ENCODE measurements at places on chromosomes 12 and 14.

DNA sequence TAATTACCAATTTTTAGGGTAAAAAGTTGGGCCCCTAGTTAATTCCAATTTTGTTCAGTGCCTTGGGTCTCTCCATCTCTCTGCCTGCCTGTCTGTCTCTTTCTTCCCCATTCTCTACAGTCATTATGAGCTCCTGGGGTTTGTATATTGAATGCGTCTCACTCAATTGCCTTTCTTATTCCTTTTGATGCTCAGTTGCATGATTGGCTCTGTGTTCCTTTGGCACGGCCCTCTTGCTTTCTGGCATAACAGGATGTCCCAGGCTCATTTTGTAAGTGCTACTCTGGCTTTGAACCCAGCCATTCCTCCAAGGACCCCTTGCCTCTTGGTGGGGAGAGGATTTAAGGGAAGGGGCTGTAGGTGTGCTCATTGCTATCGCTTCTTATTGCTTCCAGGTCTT lies 35.6 kb downstream of the ZNF664 start:
- DNase-seq = no peak

DNA sequence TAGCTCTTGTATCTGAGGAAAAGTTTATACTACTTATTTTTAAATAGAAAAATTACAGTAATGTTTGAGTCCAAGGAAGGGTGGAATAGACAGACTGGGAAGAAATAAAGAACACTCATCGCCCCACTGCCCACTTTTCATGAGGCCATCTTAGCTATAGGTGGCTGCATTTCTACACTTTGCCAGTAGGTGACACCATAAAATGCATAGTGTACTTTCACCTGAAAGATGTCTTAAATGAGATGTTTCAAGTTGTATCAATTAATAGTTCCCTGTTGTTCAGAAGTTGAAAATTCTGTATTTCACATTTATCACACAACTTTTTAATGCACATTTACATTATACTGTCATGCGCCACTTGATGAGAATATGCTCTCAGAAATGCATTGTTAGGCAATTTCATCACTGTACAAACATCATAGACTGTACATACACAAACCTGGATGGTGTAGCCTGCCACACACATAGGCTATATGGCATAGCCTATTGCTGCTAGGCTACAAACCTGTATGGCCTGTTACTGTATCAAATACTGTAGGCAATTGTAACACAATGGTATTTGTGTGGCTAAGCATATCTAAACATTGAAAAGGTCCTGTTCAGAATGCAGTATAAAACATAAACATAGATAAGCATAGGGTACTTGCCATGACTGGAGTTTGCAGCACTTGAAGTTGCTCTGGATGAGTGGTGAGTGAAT lies 27.6 kb downstream of the PMCH start:
- peak; percentile 1 for DNase-seq

DNA sequence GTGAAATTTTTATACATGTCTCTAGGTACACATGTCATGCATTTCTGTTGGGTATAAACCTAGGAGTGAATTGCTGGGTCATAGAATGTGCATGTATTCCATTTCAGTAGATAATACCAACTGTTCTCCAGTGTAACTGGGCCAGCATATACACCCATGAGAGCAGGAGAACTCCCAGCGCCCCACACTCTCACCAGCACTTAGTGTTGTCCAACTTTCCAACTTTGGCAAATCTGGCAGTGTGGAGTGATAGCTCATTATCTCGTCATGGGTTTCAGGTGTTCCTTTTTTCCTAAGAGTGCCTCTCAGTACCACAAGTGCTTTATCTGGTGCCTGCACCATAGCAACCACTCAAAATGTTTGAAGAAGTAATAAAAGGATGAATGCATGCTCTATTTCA lies 40.1 kb downstream of the NGB start:
- no peak for DNase-seq

DNA sequence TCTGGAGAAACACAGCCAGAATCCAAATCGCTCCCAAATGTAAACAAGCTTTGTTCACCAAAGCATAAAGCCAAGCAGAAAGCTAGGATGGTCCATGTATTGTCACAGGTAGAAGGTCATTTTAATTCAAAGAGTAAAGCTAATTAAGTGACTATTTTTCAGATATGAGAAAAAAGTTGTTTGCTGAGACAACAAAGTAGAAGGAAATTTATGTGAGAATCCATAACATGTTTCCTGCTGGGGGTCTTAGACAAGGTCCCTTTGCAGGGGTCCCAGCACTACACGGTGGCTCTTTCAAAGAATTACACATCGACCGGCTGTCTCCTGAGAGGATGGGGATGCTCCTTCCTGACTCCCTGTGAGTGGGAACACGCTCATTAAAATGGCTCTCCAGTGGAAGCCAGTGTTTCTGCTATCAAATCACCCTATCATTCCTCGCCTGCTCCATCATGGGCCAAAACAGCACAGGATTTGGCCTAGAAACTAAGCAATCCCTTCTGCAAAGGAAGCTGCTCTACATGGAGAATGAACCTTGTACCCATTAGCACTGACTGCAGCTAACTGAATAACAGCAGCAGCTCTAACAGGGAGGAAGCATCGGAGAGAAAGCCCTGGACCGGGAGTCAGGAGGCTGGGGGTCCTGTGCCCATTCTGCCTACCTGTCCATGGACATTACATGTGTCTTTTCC lies 175.3 kb downstream of the STXBP6 start:
- no peak for DNase-seq

DNA sequence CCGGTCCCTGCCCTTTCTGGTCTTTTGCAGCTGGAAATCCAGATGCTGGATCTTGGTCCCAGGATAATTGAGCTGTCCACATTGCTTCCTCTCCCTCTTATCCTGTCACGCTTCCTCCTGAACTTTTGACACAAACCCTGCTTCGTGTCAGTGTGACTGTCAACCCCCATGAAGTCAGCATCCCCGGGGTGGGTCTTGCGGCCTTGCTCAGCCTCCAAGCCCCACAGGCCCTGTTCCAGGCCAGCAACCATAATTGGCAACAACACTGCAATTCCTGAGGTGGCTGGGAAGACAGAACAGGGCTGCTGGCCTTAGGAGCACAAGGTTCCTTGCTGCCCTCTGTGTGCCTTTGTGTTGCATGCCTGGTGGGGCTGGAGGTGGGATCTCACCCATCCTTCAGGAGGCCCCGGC lies 74.9 kb downstream of the NTF3 start:
- DNase-seq = no peak

DNA sequence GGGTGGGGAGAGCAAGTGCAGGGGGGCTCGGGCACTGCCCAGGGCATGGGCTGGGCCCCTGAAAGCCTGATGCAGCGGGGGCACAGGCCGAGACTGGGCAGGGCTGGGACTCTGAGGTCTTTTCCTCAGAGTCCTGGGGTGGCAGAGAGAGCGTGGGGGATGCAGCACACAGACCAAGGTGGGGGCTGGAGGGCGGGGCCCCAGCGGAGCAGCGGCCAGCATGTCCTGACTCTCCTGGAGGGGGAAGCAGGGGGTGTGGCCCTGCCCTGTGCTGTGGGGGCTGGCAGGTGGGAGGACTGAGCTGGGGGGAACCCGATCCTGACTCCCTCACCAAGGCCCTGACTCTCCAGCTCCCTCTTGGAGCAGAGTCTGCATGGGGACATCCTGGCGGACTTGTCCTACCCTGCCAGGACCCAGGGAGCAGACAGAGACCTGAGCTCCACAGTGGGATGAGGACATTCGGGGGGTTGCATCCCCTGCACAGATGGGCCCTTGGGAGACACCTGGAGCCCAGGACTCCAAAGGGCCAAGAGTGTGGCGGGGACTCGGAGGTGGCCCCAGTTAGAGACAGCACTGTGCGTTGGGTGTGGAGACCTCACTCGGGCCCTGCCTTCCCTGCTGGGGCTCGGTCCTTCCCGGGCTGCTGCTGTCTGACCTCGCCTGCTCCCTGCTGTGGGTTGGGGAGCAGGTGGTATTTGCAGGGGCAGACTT lies 326.1 kb downstream of the TMEM121 start:
- no peak for DNase-seq

DNA sequence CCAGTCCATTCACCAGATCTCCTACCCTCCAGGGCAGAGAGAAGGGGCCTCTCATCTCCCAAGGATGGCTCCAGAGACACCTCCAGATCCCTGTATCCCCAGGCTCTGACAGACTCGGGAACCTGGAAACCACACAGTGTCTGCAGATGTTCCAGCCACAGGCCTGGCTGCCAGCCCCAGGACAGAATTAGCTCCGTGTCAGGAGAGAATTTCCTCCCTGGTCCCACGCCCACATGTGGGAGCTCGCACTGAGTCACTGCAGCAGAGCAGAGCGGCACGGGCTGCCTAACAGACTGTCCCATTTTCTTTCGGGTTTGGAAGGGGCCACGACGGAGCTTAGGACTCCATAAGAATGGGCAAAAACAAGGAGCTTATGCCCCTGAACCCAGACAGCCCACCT lies 33.6 kb downstream of the CMKLR1 start:
- DNase-seq = peak; percentile 63

DNA sequence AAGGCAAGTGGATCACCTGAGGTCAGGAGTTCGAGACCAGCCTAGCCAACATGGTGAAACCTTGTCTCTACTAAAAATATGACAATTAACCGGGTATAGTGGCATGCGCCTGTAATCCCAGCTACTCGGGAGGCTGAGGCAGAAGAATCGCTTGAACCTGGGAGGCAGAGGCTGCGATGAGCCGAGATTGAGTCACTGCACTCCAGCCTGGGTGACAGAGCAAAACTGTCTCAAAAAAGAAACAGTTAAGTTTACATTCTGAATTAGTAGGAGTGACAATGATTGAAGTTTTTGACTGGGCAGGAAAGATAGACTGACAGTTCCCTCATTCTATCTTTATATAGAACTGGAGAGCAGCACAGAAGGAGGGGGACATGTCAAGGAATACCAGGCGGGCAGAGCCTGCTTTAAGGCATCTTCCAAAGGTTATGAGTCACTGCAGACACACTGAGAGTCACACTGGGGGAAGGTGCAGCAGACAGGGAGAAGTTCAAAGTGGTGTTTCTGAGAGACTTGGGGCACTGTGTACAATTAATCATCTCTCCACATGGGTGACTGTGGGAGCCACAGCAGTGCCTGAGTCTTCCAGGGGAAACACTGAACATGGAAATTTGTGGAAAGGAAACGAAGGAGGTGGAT lies 42.8 kb upstream of the RNASE3 start:
- peak; percentile 25 for DNase-seq

- no peak for DNase-seq
Measured at GRCh38 chr12:113055594-113056380, 743 bp upstream of the DTX1 start.
